ENCODE measurements at places on chromosomes 6 and 20. TPM values are rescaled to one million over a fixed set of nuclear protein-coding genes. Genes with fewer than 3 reads are reported as not detected.

Gene NCOA7
- total RNA-seq: 27.0 TPM

Gene GJA10
- not detected for total RNA-seq

Gene MOG
- not detected for total RNA-seq

Gene THEMIS
- not detected for total RNA-seq

Gene GSTA2
- not detected for total RNA-seq

Gene OTOR
- not detected for total RNA-seq

Gene KIF25
- not detected for total RNA-seq

Gene THBS2
- not detected for total RNA-seq

Gene ENPP3
- 0.25 TPM for total RNA-seq

Gene PNPLA1
- 0.32 TPM for total RNA-seq

Gene GTSF1L
- 0.84 TPM for total RNA-seq

Gene CDSN
- total RNA-seq: not detected

GRCh38 chr20:59028812-59029211 is 3.3 kb downstream of the ATP5F1E start:
- no peak for DNase-seq

- no peak for DNase-seq
Measured at GRCh38 chr20:51376111-51376510, 166.4 kb downstream of the NFATC2 start.

DNA sequence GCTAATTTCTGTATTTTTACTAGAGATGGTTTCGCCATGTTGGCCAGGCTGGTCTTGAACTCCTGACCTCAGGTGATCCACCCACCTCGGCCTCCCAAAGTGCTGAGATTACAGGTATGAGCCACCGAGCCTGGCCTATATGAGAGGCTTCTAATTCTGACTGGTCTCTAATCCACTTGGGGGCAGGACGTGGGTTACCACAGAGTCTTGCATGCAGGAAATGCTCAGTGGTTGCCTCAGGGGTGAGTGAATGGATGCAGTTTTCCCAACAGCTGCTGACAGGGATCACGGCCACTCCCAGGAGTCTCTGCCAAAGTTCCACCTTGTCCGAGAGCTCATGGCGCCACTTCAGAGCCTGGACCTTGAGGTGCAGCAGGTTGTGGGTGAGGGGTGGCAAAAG is 6.4 kb upstream of the FANCE start:
- no peak for DNase-seq

GRCh38 chr20:2751347-2751877 is 49.0 kb downstream of the CPXM1 start:
- DNase-seq: peak; percentile 18

DNA sequence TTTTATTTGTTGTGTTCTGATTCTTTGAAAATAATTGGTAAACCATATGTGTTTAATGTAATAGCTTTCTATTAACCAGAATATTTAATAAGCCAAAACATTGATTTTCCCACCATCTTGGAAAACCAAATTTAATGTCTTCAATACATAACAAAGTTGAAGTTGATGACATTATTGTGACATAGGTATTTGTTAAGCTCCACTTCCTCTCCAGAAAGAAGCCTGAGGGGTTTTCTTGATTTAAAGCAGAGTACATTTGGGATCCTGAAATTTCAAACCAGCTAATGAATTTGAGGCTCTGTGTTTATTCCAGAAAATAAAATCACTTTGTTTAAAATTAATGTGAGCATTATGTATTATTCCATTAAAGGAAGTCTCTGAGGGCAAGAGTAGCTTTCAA is 106.3 kb downstream of the PERP start:
- DNase-seq: no peak

DNA sequence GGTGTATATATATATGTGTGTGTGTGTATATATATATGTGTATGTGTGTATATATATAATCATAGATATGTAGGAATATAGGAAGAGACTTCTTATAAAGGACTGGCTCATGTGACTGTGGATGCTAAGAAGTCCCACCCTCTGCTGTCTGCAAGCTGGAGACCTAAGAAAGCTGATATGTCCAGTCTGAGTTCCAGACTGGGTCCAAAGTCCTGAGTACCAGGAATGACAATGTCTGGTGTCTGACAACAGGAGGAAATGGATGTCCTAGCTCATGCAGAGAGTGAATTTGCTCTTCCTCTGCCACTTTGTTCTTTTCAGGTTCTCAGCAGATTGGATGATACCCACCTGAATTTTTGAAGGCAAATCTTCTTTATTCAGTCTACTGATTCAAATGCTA is 7.1 kb downstream of the ALDH5A1 start:
- DNase-seq: no peak

DNA sequence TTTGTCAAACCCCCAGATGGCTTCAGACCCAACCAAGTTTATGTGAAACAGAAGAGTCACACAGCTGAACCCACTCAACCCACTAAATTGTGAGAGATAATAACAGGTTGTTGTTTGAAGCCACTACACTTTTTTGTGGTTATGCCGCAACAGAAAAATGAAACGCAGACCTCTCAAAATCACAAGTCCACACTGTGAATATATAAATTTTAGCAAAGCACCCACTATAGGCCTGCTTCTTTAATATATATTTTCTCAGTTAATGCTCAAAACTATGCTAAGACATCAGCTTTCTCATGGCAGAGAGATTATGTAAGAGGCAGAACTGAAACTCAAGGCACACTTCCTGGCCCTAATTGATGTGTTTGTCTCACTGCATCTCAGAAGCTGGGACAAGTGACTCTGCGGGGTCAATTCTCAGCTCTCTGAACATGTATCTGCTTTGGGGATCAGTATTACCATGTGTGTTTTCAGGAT is 27.7 kb downstream of the MAP3K5 start:
- peak; percentile 74 for DNase-seq

DNA sequence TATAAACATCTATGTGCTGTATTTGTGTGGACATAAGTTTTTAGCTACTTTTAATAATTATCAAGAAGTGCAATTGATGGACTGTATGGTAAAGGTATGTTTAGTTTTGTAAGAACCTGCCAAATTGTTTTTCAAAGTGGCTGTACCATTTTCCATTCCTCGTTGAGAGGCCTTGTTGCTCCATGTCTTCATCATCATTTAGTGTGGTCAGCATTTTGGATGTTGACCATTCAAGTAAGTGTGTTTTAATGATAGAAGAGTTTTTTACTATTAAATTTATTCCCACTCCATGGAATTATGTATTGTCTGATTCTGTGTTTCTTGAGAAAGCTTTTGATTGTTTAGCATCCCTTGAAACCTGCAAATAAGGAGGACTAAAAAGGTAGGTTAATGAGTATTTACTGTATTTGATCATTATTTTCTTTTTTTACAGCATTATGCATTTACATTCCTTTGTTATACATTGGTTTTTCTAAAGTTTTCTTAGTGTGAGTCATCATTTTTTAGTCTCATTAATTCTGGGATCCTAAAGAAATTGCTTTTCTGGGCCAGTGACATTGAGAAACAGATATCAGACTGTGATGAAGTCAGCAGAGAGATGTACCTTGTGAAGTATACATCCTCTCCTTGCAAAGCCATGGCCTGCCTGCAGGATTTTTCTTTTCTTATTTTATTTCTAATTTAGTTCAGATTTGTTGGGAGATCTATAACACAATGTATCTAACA is 312.8 kb upstream of the PTCHD4 start:
- no peak for DNase-seq

GRCh38 chr6:4983322-4983721 is 20.5 kb downstream of the RPP40 start:
- DNase-seq: no peak

DNA sequence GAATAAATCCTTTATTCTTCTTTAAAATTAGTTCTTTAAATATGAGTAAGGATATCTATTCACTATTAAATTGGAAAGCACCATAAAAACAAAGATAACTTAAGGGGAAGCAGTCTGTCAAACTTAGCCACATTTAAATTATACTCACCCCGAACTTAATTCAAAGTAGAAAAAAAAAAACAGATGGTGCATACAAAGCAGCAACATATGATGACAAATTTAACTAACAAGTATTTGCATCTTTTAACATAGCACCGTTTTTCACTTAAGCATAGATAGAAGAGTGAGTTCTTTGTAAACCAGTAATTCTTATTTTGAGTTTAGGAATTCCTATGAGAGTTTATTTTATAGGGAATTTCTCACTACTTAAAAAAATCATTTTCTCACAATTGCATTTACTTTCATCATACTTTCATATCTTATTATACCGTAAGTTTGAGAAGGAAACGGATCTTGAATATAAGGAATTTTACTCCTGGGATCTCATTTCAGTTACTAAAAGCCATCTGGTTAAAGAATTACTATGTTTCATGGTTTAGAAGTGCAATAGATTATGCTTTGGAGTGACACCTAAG is 828.2 kb upstream of the MAP3K7 start:
- no peak for DNase-seq

DNA sequence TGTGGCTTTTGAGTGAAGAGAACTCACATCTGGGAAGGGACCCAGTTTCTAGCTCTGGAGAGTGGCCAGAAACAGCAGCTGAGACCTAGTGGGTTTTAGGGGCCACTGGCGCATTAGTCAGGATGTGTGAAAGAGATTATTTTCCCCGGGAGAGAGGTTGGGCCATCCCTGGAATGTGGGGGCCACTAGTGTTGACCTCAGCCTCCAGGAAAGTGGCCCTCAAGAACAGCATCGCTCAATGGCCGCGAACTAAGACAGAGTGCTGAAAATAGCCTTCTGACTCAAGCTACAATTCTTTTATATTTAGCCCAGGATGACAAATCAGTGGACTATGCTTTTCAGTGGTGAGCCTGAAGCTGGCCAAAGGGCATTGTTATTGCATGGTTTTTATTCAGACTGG is 210.4 kb upstream of the RNF24 start:
- DNase-seq: no peak

DNA sequence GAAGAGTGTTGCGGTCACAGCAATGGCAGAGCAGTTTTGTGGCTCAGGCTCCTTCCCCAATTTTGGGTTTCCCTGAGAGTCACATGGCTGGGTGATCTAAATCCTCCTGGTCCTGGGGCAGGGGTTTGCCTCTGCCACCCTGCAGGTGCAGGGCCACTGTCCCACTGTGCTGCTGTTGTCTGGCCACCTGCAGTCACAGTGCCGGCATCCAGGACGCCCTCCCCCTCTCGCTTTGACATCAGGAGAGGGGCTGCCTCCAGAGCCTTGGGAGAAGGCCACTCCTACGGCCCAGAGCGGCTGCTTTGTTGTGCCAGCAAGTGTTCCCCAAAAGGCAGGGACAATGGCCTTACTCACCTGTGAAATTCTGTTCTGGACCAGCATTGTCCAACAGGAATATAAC is 449.0 kb downstream of the QKI start:
- DNase-seq: no peak

DNA sequence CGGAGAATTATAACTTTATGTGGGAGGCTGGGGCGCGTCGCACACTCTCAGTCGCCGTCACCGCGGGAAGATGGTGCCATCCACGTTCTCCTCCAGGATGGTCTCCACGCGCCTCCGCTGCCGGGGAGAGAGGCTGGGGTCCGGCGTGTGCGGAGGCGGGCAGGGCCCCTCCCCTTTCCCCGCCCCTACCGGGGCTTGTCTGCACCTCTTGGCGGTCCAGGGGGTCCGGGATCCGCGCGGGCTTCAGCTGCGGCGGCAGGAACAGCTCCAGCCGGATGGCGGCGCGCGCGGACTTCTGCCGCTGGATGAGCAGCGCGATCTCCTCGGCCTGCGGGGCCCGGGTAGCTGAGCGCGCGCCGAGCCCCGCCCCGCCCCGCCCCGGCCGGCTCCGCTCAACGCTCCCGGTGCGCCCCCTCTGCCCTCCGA is 807 bp downstream of the LKAAEAR1 start:
- DNase-seq: peak; percentile 85

GRCh38 chr6:28980852-28981430 is 24.2 kb downstream of the ZNF311 start:
- DNase-seq: peak; percentile 78

GRCh38 chr6:134174672-134175531 is 122.5 kb upstream of the SLC2A12 start:
- DNase-seq: peak; percentile 95

GRCh38 chr6:116313101-116313776 is 33.5 kb upstream of the TSPYL1 start:
- DNase-seq: no peak

- DNase-seq: no peak
Measured at GRCh38 chr6:4009486-4009885, 69.5 kb downstream of the FAM217A start.

DNA sequence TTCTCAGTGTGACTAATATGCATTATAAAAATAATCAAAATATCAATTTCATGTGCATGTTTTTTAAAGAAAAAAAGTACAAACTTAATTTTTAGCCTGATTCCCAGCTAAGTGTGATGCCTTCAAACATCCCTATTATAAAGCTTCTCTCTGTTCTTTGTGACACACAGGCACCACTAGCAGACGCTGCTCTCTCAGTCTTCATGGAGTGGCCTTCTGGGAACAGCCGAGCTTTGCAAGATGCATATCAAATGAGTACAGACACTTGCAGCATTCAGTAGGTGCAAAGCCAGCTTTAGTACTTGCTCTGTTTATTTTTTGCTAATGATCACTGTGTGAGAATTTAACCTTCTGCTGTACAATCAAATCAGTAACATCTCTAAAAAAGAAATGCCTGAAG is 340.0 kb downstream of the ADGRB3 start:
- DNase-seq: no peak

DNA sequence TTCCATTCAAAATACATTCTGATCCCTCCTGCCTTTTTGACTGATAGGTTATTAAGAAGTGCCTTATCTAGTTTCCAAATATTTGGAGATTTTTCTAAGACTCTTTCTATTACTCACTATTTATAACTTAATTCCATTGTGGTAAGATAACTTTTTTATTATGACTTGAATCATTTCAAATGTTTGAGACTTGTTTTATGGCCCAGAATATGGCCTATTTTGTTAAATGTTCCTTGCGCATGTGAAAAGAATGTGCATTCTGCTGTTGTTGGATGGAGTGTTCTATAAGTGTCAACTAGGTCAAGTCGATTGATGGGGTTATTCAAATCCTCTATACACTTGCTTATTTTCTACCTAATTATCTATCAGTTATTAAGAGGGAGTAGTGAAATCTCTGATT is 13.1 kb upstream of the TCP11 start:
- no peak for DNase-seq

GRCh38 chr6:39843305-39844020 is 51.3 kb downstream of the DAAM2 start:
- no peak for DNase-seq
